T-helper 2 cell (primary cell): ENCODE measurements at places on chromosomes 7 and 10.

DNA sequence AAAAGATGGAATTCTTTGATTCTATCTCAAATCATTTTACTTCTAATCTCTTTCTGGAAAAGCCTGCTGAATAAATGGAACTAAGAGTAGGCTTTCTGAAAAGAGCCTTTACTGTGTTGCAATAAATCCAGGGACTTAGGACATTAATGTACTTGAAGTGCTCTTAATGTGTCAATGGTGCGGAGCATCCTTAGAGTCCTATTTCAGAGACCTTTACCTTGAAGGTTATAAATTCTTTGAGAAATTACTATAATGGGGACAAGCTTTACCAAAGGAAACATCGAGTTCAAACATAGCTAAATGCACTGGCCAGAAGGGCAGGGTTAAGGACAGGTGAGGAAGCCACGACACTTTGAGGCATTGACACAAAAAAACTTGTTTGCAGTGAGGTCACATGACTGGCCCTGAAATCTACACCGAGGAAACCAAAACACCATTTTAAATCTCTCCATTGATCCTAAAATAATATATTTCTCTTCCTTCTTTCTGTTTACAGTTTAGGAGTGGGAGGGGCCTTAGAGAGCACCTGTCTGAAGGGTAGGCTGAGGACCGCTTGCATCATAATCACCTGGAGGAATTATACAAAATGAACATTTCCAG lies 48.1 kb upstream of the EXOC6 start:
- DNase-seq = no peak

DNA sequence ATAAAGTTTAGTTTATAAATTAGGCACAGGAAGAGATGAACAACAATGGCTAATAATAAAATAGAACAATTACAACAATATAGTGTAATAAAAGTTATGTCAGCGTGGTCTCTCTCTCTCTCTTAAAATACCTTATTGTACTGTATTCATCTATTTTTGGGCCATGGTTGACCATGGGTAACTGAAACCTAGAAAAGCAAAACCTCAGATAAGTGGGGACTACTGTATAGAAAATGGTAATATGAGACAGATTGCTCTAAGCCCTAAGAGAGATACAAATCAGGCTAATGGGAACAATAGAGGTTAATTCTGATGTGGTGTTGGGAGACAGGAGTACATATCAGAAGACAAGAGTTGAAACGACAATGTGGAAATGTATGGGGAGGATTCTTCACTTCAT lies 86.2 kb downstream of the ZNF365 start:
- DNase-seq = no peak

DNA sequence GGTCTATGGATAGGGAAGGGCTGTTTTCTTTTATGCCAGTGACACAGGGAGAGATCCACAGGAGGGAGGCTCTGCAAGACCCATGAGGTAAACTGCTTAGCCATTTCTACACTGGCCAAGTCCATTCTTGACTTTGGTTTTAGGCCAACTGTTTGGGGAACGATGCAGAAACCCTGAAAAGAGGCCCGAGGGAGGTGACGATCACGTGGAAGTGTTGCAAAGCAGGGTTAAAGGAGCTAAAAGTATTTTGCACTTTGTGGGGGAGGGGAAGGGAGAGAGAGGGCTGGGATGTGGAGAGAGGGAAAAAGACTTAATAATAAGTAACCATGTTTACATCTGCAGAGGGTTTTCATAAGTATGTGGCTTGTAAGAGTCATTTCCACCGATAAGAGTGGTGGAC lies 239.7 kb downstream of the EMX2 start:
- no peak for DNase-seq

DNA sequence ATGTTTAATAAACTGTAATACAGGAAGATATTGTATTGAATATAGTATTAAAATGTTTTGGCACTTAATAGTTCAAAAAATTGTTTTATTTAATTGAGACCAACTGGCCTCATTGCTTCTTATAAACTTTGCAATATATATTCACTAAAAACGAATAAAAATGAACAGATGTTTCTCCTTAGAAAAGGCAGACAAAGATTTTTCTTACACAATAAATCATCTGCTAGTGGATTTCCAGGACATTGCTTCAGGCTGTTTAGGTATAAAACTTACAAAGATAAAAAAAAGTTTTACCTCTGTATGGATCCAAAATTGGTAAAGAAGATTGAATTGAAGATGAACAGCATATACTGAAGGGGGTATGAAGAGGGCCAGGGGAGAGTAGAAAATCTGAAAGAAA lies 143.6 kb downstream of the AGMO start:
- DNase-seq = no peak
